T-helper 17 cell (primary cell): ENCODE measurements at places on chromosomes 11 and 22.
A peak's percentile ranks its signal among the peaks of the same experiment; 100 is the strongest.

DNA sequence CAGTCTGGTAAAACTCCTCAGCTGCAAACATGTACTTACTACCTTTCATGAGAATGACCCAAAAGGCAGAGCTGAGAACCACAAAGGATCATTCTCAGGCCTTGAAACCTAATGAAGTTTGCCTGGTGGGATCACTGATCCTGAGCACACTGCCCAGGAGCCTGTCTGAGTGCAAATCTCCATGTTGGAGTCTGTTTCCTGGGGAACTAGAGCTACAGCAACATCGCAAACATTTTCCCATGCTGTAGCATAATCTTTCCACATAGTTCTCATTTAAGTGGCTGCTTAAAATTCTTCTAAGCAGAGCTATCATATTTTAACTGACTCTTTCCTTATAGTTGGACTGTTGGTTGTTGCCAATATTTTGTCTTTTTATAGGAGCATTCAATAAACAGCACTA lies 58.5 kb downstream of the GUCY1A2 start:
- DNase-seq = no peak

DNA sequence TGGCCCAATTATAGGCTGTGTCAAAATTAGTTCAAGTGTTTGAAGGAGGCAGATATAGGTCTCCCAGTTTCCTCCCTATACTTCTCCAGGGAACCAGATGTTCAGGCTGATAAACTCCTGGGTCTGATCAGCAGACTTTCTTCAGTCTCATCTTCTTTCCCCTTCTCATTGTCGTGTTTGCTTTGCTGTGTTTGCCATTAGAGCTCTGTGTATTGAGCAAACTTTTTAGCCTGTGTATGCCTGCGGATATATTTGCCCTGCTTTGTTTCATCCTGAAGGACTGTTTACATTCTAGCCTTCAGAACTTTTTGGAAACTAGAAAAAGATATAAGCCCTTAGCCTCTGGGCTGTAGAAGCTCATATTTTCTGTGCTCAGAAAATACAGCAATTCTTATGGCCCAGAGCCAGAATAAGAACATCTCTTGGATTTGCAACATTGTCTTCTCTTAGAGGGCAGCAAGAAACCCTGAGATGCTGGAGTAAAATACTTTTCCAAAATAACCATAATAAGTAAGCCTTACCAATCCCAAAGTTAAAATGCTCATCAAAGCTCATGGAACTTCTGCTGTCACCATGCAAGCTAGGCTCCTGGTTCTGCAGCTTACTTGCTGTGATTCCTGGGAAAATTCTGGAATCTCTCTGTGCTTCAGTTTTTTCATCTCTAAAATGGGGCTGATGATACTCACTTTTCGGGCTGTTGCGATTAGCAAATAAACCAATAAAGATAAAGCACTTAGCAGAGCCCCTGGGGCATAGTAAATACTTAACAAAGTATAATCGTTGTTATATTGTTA lies 34.1 kb upstream of the ME3 start:
- DNase-seq = no peak

- DNase-seq = no peak
These were observed 17.1 kb upstream of the CSRP3 start for GRCh38 chr11:19218786-19219460.

GRCh38 chr11:43268786-43269185 lies 43.0 kb upstream of the API5 start:
- no peak for DNase-seq

GRCh38 chr11:85710917-85711316 lies 24.9 kb upstream of the CCDC89 start:
- DNase-seq = no peak

- DNase-seq = no peak
These were observed 11.1 kb downstream of the APOL3 start for GRCh38 chr22:36149441-36149840.

- no peak for DNase-seq
These were observed 217.6 kb upstream of the CARD18 start for GRCh38 chr11:105357146-105357545.

GRCh38 chr22:50465066-50465930 lies 9.5 kb downstream of the SBF1 start:
- no peak for DNase-seq

GRCh38 chr11:45298718-45299117 lies 12.6 kb upstream of the SYT13 start:
- DNase-seq = no peak

GRCh38 chr11:114168691-114169090 lies 109.2 kb downstream of the ZBTB16 start:
- DNase-seq = no peak

DNA sequence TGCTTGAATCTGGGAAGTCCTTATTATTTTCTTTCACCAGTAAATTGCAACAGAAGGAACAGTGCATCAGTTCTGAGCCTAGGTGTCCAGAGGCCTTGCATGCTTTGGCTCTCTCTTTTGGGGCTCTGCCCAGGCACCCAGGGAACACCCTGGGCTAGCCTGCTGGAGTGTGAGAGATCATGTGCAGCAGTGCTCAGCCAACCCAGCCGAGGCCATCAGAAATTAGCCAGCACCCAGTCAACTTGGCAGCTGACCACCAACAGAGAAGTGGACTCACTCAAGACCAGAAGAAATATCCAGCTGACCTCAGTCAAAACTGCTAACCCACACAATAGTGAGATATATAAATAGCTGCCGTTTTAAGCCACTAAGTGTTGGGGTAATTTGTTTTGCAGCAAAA lies 11.2 kb upstream of the P4HA3 start:
- no peak for DNase-seq

DNA sequence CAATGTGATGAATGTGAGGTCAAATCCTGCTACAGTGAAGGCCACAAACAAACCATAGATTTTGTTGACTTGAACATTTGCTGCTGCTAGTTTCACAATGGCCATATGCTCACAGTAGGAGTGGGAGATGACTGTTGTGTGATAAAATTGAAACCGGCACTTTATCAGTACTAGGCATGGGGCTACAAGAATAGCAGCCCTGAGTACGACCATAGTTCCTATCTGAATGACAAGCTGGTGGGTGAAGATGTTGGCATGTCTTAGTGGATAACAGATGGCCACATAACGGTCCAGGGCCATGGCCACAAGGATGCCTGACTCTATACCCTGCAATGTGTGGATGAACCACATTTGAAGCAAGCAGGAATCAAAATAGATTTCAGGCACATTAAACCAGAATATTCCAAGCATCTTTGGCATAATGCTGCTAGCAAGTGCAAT lies 2.8 kb downstream of the OR52A1 start:
- no peak for DNase-seq

DNA sequence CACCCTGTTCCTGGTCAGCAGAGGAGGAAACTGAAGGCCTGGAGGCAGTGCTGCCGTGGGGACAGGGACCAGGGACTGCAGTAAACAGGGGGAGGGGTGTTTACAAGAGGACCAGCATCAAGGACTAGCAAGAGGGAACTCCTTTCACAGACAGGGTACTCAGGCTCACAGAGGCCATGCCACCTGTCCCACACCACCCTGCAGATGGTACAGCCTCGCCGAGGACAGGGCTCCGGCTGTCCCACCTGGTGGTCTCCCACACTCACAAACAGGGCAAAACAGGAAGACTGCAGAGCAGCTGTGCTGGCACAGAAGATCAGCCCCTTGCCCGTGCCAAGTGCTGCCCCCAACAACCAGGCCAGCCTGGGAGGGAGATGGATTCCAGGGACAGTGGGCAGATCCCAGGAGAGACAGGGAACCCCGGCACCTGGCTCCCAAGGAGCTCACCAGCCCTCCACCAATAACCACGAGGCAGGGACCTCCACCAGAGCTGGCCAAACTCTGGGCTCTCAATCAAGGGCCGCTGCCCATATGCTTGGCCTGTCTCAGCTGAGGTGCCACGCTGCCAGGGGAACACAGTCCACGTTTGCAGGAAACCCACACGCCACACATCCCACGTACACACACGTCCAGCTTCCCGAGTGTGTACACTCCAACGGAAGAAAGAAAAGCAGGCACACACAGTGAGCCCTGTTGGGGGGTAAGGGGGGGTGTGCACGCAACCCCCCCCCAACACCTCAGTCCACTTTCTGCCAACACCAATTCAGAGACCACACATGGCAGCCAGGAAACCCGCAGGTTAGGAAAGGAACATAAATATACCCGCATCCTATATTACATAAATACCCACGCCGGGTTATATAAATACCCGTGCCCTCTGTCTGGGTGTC lies 2.1 kb downstream of the CSNK1E start:
- DNase-seq = no peak

DNA sequence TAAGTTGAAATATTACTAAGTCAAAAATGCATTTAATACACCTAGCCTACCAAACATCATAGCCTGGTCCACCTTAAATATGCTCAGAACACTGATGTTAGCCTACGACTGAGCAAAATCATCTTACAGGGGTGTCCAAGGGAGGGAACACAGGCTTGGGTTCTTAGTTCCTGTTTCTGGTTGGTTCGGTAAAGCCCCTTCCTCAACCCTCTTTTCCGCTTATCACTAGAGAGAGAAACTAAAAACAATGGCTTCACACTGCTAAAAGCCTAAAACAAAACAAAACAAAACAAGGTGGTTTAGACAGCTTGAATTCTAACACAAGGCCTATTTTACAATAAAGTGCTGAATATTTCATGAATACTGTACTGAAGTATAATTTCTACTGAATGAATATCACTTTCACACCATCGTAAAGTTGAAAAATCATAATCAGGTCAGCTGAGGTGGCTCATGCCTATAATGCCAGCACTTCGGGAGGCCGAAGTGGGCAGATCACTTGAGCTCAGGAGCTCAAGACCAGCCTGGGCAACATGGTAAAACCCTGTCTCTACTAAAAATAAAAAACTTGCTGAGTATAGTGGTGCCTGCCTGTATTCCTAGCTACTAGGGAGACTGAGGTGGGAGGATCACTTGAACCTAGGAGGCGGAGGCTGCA lies 118.0 kb downstream of the SIK3 start:
- DNase-seq = no peak

DNA sequence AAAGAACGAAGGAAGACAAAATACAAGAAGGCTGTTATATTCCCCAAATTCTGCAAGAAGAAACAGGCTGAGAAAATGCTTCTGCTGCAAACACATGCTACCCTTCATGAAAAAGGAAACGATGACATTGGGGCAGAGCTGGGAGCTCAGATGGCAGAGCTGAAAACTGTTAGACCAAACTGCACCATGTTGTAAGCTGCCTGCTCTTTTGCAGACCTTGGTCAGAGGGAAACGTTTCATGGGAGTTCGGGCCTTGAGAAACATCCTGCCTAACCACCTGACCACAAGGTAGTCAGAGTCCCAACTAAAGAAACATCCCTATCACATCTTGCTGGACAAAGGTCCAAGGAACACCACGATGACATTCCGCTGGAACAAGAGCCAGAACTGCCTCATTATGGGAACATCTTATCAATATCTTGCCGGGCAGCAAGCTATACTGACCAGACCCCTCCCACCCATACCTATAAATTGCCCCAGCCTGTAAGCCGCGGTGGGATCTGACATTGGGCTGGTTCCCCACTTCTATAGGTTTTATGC lies 110.7 kb upstream of the CTSC start:
- no peak for DNase-seq

GRCh38 chr11:68584097-68584496 lies 100.2 kb upstream of the GAL start:
- peak; percentile 43 for DNase-seq

- no peak for DNase-seq
These were observed 22.1 kb downstream of the LMO1 start for GRCh38 chr11:8241373-8242117.

DNA sequence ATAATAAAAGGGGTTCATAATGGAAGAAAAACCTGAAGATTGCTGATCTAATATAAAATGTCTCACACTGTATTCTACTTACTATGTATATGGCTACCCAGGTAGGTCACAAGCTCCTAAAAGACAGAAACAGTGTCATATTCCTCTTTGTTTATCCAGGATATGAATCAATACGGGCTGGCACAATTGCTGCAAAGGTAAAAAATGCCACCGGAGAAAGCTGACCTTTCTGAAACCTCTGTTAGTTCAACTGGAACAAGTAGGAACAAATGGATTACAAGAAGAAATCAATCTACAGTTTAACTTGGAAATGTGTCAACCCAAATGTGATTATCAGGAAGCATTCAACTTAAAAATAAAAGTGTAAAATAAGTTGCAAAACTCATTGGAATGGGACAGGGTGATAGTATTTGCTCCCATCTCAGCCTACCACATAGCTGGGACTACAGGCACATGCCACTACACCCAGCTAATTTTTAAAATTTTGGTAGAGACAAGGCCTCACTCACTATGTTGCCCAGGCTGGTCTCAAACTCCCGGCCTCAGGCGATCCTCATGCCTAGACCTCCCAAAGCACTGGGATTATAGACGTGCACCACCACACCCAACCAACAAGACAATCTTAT lies 27.6 kb downstream of the SLC35F2 start:
- no peak for DNase-seq

- DNase-seq = no peak
These were observed 121.6 kb downstream of the BUD13 start for GRCh38 chr11:116651098-116651736.

- DNase-seq = peak; percentile 71
These were observed 2.7 kb downstream of the NEAT1 start for GRCh38 chr11:65425105-65425970.

DNA sequence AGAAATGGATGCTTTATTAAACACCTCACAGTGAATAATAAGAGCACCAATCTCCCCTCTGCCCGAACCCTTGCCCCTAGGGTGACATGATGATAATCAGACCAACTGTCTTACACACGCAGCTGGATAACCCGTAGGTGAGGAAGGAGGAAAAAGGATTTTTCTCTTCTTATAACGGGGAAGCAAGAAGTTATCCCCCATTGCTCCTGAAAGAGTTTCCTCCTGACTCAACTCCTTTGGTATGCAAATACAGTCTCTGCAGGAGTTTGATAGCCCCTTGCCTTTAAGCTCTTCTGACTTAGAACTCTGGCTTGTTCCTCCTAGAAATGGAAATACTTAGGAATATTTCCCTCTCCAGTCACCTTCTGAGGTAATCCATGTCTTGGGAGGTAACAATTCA lies 455.8 kb downstream of the TMEM135 start:
- no peak for DNase-seq

- no peak for DNase-seq
These were observed 15.0 kb downstream of the SART1 start for GRCh38 chr11:65976216-65977176.
